T-helper 17 cell (primary cell): ENCODE measurements at places on chromosomes 6 and 20. TPM values are rescaled to one million over a fixed set of nuclear protein-coding genes. Genes with fewer than 3 reads are reported as not detected.

The SSTR4 gene
- total RNA-seq: not detected

The KCNQ2 gene
- not detected for total RNA-seq

The ENPP4 gene
- 2.9 TPM for total RNA-seq

The NKAPL gene
- total RNA-seq: not detected

The COL21A1 gene
- total RNA-seq: not detected

The C6orf58 gene
- not detected for total RNA-seq

DNA sequence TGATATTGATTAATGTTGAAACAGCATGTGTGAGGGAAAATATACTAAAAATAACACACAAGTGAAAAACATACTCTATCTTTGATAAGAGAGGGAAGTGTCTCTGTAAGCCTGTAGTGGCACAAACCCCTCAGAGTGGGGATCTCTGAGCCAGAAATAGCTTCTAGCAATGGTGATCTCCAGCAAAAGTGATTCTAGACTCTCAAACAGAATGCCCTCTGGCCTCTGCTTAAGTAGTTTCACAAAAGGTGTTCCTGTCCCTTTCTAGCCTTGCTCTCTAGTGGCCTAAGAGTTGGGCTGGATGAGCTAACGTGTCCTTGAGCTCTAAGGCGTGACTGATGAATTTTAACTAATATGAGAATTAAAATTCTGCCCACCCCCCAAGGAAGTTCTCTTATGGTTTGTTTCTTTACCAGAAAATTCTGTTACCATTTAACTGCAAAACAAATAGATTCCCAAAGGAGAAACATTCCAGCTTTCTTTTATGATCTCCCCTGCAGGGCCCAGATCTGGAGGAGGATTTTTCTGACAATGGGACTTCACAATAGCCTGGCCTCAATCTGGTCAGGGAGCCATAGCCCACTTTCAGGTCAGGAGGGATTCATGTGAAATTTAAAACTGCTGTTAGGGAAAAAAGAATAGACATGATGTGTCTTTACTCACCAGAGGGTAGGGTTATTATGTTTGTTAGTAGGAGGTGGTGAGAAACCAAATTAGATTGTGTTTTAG lies 182.5 kb upstream of the LAMP5 start:
- H3K27ac ChIP-seq: no peak overlapping the region
- DNase-seq: no peak
- H3K36me3 ChIP-seq: no peaks in the 10 kb centered on the region
- H3K4me1 ChIP-seq: no peaks in the 10 kb centered on the region
- no peaks in the 10 kb centered on the region for H3K27me3 ChIP-seq

DNA sequence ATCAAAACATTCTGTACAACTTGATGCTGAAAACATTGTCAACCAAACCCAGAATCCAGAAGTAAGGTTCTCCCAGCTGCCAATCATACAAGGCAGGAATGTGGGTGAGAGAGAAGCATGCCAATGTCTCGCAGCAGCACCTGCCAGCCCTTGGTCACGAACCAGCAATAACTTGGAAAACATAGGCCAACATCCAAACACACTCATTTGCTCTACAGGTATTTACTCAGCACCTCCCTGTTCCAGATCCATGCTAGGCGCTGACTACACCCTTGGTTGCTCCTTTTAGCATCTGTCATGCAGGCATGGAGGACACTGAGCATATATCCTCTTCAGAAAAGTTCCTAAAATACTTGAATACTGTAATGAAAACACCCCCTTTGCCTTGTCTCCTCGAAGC lies 63.6 kb downstream of the FAXC start:
- no peak overlapping the region for H3K4me3 ChIP-seq
- peaks cover 2% of the 10 kb centered on the region for H3K36me3 ChIP-seq
- no peak for DNase-seq
- H3K4me1 ChIP-seq: no peaks in the 10 kb centered on the region
- H3K27ac ChIP-seq: no peak overlapping the region
- H3K27me3 ChIP-seq: peaks cover 23% of the 10 kb centered on the region

DNA sequence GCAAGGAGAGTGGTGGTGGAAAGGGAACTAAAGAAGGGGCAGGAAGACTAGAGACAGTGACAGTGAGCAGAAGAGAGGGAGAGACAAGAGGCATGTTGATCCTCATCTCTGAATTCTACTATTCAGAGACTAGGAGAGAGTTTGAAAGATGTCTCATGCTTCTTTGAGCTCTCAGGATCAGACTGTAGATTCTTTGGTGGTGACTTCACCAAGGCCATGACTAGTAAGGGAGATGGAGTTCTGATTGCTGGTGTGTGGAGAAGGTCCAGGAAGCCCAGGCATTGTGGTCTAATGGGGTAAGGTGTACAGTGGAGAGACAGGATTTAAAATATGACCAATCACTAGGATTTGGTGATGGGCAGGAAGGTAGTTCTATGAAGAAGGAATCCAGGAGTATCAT lies 713 bp downstream of the WFDC9 start:
- peaks cover 5% of the 10 kb centered on the region for H3K4me1 ChIP-seq
- peaks cover 54% of the 10 kb centered on the region for H3K27me3 ChIP-seq
- H3K27ac ChIP-seq: no peak overlapping the region
- no peak overlapping the region for H3K4me3 ChIP-seq

DNA sequence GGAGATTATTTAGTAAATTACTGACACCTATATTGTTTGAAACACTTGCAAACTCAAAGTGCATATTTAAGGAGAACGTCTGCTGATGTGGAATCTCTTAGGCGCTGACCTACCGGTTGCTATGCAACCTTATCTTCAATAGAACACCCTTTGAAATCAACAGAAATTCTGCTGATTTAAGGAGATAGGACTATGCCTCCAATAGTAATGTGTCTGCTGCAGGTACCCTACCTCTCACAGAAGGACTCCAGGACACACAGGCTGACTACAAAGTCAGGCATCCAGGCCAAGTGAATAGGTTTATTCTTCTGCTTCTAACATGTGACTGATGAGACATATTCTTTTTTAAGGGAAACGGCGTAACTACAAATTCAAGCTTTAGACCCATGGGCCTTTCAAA lies 311.7 kb downstream of the CBLN4 start:
- no peaks in the 10 kb centered on the region for H3K36me3 ChIP-seq
- DNase-seq: no peak
- H3K27ac ChIP-seq: no peak overlapping the region
- no peaks in the 10 kb centered on the region for H3K4me1 ChIP-seq

- H3K4me1 ChIP-seq: no peaks in the 10 kb centered on the region
- no peak overlapping the region for H3K27ac ChIP-seq
- no peak for DNase-seq
- H3K27me3 ChIP-seq: no peaks in the 10 kb centered on the region
These were observed 190.8 kb upstream of the BMP2 start for GRCh38 chr20:6576726-6577125.

- H3K27me3 ChIP-seq: no peaks in the 10 kb centered on the region
- no peak overlapping the region for H3K27ac ChIP-seq
- H3K4me1 ChIP-seq: no peaks in the 10 kb centered on the region
- H3K36me3 ChIP-seq: no peaks in the 10 kb centered on the region
- no peak for DNase-seq
These were observed 1349.6 kb downstream of the EPHA7 start for GRCh38 chr6:92069781-92070180.

GRCh38 chr20:50689864-50690649 lies 1.3 kb downstream of the RIPOR3 start:
- H3K27me3 ChIP-seq: peaks cover 50% of the 10 kb centered on the region
- peaks cover 4% of the 10 kb centered on the region for H3K36me3 ChIP-seq
- H3K4me1 ChIP-seq: peaks cover 10% of the 10 kb centered on the region
- no peak overlapping the region for H3K27ac ChIP-seq

- H3K4me1 ChIP-seq: peaks cover 2% of the 10 kb centered on the region
- no peak for DNase-seq
- no peaks in the 10 kb centered on the region for H3K36me3 ChIP-seq
- no peak overlapping the region for H3K4me3 ChIP-seq
These were observed 227.4 kb downstream of the PHACTR1 start for GRCh38 chr6:12944001-12944400.
